ENCODE measurements at places on chromosomes 13 and 19. TPM values are rescaled to one million over a fixed set of nuclear protein-coding genes. Genes with fewer than 3 reads are reported as not detected.

DNA sequence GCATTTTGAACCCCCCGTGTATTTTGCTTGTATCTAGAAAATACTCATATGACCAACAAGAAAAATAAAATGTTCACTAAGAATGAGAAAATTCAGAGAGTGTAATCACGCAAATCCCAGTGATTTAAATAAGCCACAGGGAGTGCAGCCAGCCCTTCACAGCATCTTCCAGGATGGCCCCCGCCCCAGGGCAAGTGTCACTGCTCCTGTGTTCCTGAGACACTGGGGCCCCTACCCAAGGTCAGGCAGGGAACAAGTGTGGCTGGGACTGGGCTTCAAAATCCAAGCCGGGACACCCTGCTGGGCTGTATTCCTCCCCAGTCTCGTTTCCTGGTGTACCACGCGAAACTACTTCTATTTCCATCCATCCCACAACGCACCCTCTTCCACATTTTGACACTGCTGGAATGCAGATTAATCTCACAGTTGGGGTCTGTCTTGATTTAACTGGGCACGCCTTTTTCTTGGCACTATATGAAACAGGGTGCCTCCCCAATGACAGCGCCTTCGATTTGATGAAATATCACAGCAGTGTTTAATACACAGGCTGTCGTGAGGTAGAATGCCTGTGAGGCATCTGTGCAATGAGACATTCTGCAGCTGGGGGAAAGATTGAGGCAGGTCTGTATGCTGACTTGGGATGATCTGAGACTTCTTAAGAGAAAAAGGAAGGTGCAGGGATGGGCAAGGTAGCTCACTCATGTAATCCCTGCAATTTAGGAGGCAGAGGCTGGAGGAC, 18.3 kb upstream of the CCNP start:
- DNase-seq: no peak

- peak; percentile 0 for DNase-seq
Measured at GRCh38 chr13:65638572-65639168, 1591.5 kb downstream of the PCDH9 start.

GRCh38 chr13:94553766-94554165, 42.2 kb downstream of the TGDS start:
- no peak for DNase-seq

LCP1 gene
- polyA plus RNA-seq: 0.03 TPM

- DNase-seq: no peak
Measured at GRCh38 chr13:30410705-30411125, 11.6 kb upstream of the UBE2L5 start.

DNA sequence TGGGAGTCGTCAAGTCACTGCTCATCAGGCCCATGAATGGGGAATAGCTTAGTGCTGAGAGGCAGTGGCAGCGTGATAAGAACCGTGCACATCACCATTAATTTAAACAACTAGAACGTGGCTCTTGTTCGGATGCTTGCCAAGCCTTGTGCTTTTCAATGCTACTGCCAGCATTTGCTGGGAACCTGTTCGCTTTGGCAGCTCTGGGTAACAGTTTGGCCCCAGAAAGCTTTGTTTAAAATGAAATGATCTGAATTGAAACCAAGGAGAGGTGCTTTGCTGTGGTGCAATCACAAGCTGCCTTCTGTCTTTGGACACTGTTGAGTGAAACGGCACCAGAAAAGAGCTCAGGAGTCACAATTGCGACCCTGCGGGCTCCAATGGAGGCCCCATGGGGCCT, 53.5 kb upstream of the OLFM4 start:
- DNase-seq: no peak

ZNF177 gene
- 3.6 TPM for polyA plus RNA-seq

GRCh38 chr13:27905650-27906049, 14.2 kb upstream of the PDX1 start:
- no peak for DNase-seq

- peak; percentile 37 for DNase-seq
Measured at GRCh38 chr19:18610245-18610555, 2.5 kb upstream of the TMEM59L start.
